ENCODE measurements at places on chromosomes 3 and 15.

DNA sequence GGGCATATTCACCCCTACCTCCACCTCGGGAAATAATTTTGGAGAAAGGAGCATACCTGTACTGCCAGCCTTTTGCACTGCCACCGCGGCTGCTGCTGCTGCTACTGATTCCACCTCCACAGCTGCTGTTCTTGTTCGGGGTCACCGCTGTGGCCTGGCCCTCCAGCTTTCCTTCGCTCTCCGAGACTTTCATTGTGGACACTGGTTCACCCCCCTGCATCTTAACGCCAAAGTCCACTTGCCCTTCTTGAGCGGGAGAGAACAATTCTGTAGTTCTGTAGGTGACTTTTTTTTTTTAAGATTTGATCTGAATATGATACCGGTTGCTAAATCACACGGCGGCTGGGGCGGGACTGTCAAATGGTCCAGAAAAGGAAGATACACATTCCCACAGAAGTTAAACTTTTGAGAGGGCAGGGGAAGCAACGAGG is 701 bp downstream of the OSBPL11 start:
- H3K36me3 ChIP-seq: no peaks in the 10 kb centered on the region
- H3K27me3 ChIP-seq: no peaks in the 10 kb centered on the region
- H3K4me1 ChIP-seq: no peaks in the 10 kb centered on the region
- H3K27ac ChIP-seq: no peak overlapping the region

DNA sequence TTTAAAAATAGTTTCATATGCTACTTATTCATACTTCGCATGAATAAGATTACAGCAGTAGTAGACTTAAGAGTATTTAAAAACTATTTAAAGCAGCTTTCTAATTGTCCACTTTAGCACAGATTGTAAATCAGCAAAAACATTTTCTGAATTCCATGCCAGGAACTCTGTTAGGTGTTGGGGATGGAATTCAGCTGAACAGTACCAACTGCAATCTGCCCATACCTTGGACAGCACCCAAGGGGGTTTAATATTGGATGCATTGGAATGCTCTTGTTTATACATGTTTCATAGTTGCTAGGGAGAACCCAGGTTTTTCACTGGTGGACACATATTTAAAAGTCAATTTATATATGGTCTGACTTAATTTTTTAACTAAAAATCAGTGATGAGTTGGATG is 74.8 kb downstream of the PPM1L start:
- DNase-seq: no peak
- H3K4me1 ChIP-seq: no peaks in the 10 kb centered on the region
- no peak overlapping the region for H3K4me3 ChIP-seq
- no peaks in the 10 kb centered on the region for H3K27me3 ChIP-seq
- no peak overlapping the region for H3K27ac ChIP-seq

DNA sequence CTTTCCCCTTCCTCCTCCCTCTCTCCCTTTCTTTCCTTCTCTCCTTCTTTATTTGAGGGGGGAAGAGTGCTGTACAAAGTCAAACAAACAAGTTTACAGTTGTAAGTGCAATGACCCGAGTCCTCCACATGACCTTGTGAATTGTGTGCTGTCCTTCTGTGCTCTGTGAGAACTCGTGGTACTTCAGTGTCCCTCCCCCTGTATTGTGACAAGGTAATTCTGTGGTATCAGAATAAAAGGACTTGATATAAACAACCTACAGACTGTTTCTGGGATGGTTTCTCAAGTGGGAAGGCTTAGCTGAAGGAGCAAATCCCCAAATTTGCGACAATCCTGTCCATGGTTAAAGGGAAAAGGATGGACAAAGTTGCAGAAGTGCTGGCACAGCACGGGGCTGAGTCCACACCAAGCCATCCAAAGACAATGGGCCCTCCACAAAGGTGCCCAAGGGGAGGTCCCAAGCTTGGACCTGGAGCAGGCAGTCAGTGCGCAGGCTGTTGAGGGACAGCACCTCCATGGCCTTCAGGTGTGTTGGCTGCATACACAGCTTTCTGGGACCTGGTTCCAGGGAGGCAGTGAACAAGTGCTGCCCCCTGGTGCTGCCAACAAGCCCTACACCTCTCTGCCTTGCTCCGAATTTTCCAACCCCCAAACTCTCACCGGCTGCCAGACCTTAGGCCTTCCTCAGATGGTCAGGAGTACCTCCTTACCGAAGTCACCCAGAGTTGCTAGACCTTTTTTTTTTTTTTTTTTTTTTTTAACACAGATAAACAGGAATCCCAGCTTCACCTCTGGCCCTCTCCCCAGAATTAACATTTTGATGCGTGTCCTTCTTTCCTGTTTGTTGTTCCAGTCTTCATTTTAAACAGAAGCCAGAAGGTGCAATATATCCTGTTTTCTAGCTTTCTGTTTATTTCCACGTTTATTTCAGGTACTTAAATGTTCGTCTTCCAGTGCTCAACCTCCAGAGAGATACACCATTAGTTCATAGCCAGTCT is 2.6 kb upstream of the APEH start:
- H3K27me3 ChIP-seq: no peaks in the 10 kb centered on the region
- DNase-seq: peak; percentile 90
- H3K27ac ChIP-seq: no peak overlapping the region
- no peak overlapping the region for H3K4me3 ChIP-seq
- no peaks in the 10 kb centered on the region for H3K4me1 ChIP-seq

- no peaks in the 10 kb centered on the region for H3K36me3 ChIP-seq
- DNase-seq: no peak
- no peak overlapping the region for H3K4me3 ChIP-seq
- H3K27ac ChIP-seq: no peak overlapping the region
- H3K4me1 ChIP-seq: no peaks in the 10 kb centered on the region
Measured at GRCh38 chr3:188417271-188417696, 263.3 kb downstream of the LPP start.

DNA sequence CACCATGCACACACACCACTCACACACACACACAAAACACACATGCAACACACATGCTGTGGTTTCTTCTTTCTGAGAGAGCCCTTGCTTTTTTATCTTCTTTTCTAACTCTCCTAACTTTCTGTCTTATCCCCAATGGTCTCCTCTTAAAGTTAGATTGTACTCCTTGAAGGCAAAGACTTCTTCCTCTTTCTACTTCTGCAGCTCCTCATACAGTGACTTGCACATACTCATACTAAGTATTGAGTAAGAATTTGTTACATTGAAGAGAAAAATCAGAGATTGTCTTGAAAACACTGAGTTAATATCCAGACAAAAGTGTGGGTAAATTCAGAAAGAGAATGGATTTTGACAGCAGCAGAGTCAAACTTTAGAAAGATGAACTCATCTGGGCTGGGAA is 64.4 kb downstream of the GTPBP8 start:
- no peak overlapping the region for H3K27ac ChIP-seq
- no peak for DNase-seq
- H3K36me3 ChIP-seq: no peaks in the 10 kb centered on the region
- H3K27me3 ChIP-seq: peaks cover 3% of the 10 kb centered on the region

DNA sequence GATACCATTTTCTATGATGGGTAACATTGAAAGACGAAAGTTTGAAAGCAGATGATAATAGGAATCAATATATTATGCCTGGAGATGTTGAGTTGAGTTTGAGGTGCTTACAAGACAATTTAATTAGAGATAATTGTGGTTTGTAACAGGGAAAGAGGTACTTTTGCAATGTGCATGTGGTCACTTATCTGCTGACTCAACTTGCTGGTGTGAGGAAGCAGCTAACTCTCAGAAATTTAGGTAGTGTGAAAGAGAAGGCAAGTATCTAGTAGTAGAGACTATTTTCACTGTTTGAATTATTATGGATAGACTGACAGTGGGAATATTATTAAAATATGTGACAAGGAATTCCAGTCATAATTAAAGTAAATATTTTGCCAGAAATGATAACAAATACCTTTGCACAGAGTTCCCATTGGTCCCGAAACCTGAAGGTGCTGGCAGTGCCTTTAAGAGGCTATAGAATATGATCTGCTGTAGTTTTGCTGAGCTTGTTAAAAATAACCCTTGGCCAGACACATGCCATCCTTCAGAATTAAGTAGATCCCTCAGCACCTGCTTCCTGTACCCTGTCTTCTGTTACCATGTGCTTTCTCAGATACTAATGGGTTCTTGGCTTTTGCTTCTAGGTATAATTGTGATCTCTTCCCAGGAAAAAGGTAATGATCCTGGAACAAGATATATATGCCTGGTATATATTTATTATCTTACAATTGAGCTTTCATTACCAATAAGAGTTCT is 315.9 kb downstream of the BCHE start:
- no peak overlapping the region for H3K27ac ChIP-seq
- no peak overlapping the region for H3K4me3 ChIP-seq
- H3K36me3 ChIP-seq: no peaks in the 10 kb centered on the region
- no peak for DNase-seq

DNA sequence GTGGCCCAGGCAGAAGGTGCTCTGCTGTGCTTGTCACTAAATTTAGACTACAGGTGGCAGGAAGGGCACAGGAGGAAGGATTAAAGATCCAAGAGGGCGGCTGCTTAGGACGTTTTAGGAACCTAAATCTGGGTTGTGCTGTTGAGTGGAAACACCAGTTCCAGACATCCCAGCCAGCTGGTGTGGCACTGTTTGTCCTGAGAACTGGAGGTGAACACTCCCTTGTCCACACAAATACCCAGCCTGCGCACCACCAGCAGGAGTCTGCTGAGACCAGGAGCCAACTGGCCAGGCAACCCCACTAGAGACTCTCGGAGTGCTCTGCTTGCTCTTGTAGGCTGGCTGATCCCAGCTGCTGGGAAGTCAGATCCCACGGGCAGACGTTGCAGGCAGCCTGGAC is 30.3 kb upstream of the UACA start:
- H3K4me1 ChIP-seq: no peaks in the 10 kb centered on the region
- no peak overlapping the region for H3K27ac ChIP-seq
- no peak overlapping the region for H3K4me3 ChIP-seq
- DNase-seq: no peak
- no peaks in the 10 kb centered on the region for H3K36me3 ChIP-seq
- no peaks in the 10 kb centered on the region for H3K27me3 ChIP-seq

Data from H1 (cell line).